ENCODE measurements at places on chromosomes 1 and 21.

DNA sequence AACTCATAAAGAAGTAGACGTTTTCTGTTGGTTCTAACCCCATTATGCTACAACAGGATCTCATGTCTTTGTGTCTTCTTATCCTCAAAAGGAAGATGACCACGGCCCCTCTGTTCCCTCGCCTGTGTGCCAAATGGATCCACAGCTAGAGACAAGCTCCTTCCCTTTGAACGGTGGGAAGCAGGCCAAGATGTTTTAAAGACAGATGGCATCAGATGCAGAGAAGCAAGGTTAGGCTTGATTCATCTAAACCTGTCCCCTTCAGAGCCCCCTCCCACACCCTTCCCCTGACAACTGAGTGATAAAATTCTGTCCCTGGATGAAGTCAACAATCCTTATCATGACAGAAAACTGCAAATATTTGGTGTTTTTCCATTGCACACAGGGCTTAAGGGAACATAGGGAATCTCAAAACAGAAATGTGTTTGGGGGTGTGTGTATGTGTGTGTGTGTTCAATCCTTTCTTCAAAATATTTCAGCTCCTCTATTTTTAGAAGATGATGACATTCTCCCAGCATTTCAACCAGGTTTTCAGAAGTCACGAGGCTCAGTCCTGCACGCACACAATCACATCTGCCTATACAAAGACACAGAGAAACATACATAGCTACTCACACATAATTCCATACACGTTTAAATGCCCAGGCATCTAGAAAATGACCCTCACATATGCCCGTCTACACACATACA, 27.8 kb upstream of the FMOD start:
- peak; percentile 56 for DNase-seq

DNA sequence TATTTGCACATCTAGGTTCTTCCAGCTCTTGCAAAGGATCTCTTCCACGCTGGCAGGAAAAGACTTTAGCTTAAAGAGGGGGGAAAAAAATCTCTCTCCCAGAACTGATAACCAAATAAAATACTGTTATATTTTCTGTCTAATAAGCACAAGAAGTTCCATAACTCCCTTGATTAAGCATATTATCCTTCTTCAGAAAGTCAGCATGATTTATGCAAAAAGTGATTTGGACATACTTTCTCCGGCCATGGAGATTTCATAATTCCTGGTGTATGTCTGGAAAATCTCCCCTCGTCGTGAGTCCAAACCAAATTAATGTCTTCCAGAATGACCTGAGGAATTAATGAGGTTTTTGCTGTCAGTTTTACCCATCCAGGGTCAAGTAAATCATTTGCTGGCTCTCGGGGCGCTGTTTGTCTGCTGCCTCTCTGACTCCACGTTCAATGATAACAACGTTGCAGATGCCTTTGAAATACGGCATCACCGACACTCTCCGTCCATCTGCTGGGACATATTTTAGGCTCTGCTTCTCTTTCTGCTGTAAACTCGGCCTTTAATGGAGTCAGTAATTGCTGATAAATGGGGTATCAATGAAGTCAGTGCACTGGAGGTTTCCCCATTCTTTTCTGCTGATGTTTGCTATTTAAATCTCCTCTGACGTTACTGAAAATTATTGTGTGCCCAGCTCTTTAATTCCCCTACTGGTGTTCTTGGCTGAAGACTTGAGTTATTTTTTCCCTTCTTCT, 112.9 kb downstream of the HLX start:
- no peak for DNase-seq

- DNase-seq = no peak
Observed at GRCh38 chr21:18673789-18674188, 270.2 kb upstream of the TMPRSS15 start.

DNA sequence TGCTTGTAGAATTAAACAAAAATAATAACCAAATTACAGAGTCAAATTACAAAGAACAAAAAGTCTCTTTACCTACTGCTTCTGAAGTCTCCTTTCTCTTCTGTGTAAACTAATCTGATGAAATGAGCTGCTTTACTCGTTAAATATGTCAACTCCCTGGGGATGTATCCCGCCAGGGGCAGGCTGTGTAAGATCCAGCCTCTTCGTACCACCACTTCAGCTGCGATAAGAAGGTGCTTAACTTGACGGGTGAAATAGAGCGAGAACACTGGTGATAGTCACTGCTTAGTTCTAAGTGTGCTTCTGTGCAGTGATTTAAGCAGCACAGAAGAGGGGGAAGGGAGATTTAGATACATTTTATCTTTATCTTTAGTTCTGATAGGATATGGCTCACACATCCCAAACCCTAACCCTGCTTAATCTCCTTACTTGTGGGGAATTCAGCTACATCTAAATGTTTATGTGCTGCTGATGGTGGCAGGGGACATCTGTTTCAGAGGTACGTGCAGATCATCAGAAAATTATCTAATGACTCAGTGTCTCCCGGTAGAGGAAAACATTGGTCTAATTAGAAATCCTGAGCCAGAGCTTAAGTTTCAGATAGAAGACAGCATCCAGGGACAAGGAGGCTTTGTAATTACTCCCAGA, 46.0 kb downstream of the RHOU start:
- no peak for DNase-seq

GRCh38 chr1:198606020-198606438, 32.8 kb upstream of the PTPRC start:
- DNase-seq = no peak
